ENCODE measurements at places on chromosomes 6 and 20.
A peak's percentile ranks its signal among the peaks of the same experiment; 100 is the strongest.

GRCh38 chr6:12116264-12116800 is 104.2 kb downstream of the HIVEP1 start:
- DNase-seq = no peak

- no peak for DNase-seq
These were observed 363.1 kb upstream of the PTCHD4 start for GRCh38 chr6:48474136-48474535.

- DNase-seq = no peak
These were observed 68.8 kb downstream of the KCNB1 start for GRCh38 chr20:49413677-49414076.

DNA sequence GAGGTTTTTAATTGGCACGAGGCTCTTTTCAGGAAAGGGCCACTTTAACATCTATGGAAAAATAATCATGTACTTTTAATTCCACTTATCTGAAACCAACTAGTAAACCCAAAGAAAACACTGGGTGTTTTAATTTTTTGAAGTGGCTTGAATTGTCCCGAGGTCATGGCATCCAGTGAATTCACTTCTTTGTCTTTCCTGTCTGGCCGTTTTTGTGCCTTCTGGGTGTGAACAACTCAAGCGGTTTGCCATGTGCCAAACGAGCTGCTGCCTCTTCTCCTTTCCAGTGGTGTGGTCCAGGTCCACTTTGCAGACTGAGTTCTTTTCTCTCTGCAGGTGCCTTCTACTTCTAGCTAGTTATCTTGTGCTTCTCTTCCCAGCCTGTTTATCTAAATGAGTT is 117.5 kb downstream of the PLCB4 start:
- no peak for DNase-seq

- no peak for DNase-seq
These were observed 292.4 kb downstream of the CENPW start for GRCh38 chr6:126632271-126632670.

DNA sequence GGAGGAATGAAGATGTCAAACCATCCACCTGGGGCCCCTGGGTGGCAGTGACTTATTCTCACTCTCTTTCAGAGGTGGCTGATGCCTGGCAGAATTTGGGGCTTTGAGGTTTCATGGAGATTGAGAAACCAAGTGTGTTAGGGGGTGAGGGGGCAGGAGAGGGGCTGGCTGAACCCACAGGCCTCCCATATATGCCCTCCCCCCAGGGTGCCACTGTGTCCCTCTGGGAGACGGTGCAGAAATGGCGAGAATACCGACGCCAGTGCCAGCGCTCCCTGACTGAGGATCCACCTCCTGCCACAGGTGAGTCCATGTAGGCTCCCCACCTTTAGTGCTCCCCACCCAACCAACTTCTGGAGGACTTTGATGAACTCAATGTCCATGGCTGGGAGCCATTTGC is 7.6 kb downstream of the GLP1R start:
- DNase-seq = no peak

- DNase-seq = no peak
These were observed 169.3 kb downstream of the ARID1B start for GRCh38 chr6:156946370-156946936.

- no peak for DNase-seq
These were observed 11.1 kb upstream of the ARFGEF2 start for GRCh38 chr20:48910347-48910781.

- no peak for DNase-seq
These were observed 14.3 kb upstream of the POPDC3 start for GRCh38 chr6:105194106-105194505.

DNA sequence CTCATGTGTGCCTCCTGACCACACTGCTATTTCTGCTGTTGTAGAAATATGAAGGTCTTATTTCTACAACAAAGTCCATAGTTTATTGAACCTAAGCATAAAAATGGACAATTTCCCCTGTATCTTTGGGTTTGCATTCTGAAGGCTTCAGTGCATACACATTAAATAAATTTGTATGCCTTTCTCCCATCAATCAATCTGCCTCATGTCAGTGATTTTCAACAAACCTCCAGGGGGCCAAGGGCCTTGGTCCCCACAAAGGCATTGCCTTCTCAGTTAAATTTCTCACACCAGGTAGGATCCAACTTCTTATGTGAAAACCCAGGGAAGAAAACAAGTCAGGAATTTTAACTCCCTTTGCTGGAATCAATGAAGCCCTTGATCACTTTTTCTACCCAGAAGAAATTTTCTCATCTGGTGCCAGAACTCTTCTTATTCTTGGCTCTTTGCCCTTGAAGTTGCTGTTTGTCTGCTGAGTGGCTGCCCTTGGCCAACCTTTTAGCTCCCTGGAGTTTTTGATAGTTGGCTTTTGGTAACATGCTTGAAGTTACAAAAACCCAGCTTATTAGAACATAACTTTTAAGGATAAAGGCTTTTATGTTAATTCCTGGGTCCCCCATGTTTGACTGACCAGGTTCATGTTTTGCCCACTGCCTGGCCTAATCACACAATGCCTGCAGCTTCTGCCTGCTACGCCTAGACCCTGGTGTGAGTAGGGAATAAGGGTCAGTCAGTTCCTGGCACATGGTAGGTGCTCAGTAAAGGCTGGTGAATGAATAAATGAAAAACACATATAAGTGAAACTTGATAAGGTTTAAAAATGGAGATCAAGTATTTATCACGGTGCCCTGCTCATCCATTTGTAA is 37.0 kb downstream of the SHLD1 start:
- no peak for DNase-seq

- no peak for DNase-seq
These were observed 8.4 kb downstream of the VARS2 start for GRCh38 chr6:30922447-30922852.

DNA sequence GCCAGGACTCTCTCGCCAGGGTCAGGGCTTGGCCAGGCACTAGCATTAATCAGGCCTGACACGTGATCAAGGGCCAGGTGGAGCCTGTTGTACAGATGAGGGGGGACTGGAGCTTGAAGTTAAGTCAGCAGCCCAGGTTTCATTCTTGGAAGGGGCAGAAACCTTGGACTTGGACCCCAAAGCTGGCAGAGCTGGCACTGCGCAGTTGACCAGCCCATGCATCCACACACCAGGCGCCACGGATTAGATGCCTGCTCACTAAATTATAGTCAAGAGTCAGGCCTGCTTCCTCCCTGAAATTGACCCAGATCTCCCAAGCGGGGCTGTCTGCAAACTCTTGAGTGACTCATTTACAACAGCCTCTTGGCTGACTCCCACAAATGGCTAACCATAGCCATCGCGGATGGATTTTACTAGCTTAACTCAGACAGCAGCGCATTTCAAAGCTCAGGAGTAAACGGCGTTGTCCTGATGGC is 4.1 kb upstream of the TAF4 start:
- no peak for DNase-seq

- DNase-seq = no peak
These were observed 157.0 kb downstream of the ERMARD start for GRCh38 chr6:169908403-169908933.

GRCh38 chr20:63767456-63767855 is 27.9 kb downstream of the SLC2A4RG start:
- no peak for DNase-seq

DNA sequence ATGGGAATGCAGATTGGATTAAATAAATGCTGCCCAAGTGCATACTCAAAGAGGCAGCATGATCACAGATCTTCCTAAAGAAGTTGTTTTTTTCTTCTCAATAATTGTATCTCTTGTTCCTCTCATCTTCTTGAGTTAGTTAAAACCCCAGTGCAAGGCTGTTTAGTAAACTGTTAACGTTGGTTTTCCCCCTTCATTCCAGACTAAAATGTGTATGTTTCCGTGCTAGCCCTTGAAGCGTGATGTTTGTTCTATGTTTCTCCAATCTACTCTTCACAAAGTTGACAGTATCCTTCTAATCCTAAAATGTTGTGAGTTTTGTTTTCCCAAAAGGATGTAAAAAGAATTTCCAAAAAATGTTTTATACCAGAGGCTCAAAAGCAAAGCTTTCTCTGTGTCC is 15.6 kb downstream of the CYP24A1 start:
- DNase-seq = no peak

- no peak for DNase-seq
These were observed 112.6 kb upstream of the SLC24A3 start for GRCh38 chr20:19099596-19100545.

DNA sequence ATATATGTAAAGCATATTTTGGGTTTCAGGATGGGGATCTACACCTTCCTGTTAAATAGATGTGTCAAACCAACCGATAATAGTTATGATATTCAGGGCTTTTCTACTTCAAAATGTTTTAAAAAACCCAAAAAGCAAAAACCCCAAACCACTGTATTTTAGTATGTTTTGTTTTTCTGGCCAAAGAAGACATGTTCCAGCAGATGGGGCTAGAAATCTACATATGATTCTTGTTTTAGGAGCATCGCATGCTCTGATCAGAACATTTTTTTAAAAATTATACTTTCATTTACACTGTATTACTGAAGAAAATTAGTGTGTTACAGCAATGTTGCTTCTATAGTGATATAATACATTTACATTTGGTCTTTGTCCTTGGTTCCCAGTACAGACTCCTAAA is 11.0 kb downstream of the RMND1 start:
- no peak for DNase-seq

DNA sequence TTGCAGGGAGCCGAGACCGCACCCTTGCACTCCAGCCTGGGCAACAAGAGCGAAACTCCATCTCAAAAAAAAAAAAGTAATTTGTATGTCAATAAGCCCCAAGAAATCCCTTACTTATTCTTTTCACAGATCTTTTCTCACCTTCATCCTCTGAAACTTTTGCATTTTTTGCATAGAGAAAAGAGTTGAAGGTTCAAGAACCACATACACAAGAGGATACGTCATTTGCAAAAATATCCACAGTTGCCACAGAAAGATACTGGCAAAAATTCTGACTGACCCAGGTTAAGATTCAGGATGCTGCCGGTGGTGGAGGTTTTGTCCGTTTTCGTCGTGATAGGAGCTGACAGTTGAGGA is 94.5 kb downstream of the ZMYND8 start:
- DNase-seq = no peak

DNA sequence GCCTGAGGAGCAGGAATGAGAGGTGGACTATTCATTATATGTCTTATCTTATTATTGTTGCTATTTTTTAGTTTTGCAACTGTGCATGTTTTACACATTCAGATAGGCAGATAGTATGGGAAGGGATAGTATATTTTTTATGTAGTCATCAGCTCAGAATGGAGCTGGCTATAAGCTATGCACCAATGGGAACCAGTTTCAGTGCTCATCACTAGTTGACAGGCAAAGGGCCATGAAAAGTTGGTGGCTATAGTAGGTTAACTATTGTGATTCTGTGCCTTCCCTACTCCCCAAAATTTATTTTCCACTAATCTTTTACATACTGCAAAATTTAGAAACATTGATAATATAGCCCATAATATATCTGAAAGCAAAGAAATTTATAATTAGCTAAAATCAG is 5.3 kb upstream of the UBD start:
- DNase-seq = no peak

GRCh38 chr20:25389401-25389857 is 1.2 kb downstream of the ABHD12 start:
- no peak for DNase-seq

DNA sequence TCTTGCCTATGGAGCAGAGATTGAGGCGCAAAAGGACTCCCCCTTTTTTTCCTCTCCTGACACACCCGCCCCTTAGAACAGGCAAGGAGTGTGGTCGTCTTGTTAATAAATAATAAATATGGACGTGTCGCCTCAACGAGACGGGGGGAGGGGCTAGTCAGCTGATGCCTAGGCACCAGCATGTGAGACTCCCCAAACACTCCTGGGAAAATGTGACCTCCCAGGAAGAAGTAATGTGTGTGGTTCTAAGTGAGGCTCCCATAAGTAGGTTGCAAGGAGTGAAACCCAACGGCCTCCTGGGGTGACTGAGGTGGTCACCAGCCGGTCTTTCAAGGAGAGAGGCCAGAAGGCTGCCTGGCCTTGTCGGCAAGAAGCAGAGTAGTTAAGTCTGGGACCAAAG is 1.1 kb upstream of the FAXC start:
- no peak for DNase-seq

DNA sequence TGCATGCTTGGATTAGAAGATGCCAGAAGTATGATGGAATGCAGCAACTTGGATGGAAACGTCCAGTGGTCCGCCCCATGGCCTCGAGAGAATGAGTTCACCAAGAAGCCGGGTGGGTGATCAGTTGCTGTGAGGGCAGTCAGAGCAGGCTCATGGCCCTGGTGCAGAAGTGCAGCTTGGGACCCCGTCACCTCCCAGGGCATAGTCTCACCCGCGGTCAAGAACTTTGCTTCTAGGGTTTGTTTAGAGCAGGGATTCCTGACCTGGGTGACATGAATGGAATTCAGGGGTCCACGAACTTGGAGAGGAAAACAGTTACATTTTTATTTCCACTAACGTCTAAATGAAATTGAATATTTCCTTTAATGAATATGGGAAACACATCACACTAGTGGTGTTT is 216.5 kb upstream of the SNX9 start:
- no peak for DNase-seq

- no peak for DNase-seq
These were observed 16.3 kb upstream of the OR2B6 start for GRCh38 chr6:27940766-27941165.

- no peak for DNase-seq
These were observed 880 bp downstream of the ADNP start for GRCh38 chr20:50930139-50930975.

DNA sequence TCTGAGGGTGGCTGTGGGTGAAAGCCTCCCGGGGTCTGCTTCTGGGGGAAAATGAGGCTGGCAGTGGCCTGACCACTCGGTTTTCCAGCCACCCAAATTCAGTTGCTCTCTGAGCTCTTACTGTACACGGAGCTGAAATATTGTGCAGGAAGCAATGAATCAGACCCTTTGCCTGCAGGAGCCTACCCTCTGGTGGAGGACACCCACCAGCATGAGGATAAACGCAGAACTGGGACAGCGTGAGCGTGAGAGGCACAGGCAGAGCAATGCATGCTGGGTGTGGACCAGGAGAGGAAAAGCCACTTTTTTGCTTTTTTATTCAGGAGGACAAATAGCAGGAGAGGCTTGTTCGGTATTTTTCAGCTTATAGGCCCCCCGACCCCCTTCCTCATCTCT is 298.0 kb downstream of the QKI start:
- no peak for DNase-seq

- DNase-seq = peak; percentile 44
These were observed at the start of gene CRYBG1 for GRCh38 chr6:106360410-106360988. Gene CRYBG1 (plus strand): TSS chr6:106360717. CDS start chr6:106360909, 192 bp downstream.

GRCh38 chr6:127483399-127484055 is 24.3 kb upstream of the KIAA0408 start:
- DNase-seq = no peak

GRCh38 chr6:19465760-19466159 is 371.4 kb upstream of the ID4 start:
- DNase-seq = no peak

GRCh38 chr6:142300758-142301650 is 803 bp upstream of the ADGRG6 start:
- no peak for DNase-seq

GRCh38 chr6:12066297-12066696 is 54.2 kb downstream of the HIVEP1 start:
- no peak for DNase-seq

- no peak for DNase-seq
These were observed 48.3 kb upstream of the KIF16B start for GRCh38 chr20:16621435-16622141.

- no peak for DNase-seq
These were observed 112.9 kb upstream of the DTNBP1 start for GRCh38 chr6:15775741-15776140.

- no peak for DNase-seq
These were observed 204.0 kb upstream of the MOCS1 start for GRCh38 chr6:40138273-40138720.

Measured in stimulated activated CD4-positive, alpha-beta T cell treated with anti-CD3 and anti-CD28 coated beads, TNF-alpha, amount 100 ng/mL, for 24 hours (primary cell).